ENCODE measurements at places on chromosomes 4 and X. TPM values are rescaled to one million over a fixed set of nuclear protein-coding genes. Genes with fewer than 3 reads are reported as not detected.

ADGRG4 gene
- 0.05 TPM for total RNA-seq

TMEM255A gene
- total RNA-seq: not detected

CHST7 gene
- 11.2 TPM for total RNA-seq

PDLIM3 gene
- total RNA-seq: 12.2 TPM

UGT2B15 gene
- not detected for total RNA-seq

UGT2B7 gene
- total RNA-seq: not detected

HPGD gene
- total RNA-seq: not detected

SLC26A1 gene
- total RNA-seq: 0.32 TPM

PPP2R2C gene
- total RNA-seq: 0.09 TPM

SPANXB1 gene
- total RNA-seq: not detected
